ENCODE measurements at places on chromosomes 1 and 21.

GRCh38 chr1:49307457-49307856 lies 530.8 kb upstream of the BEND5 start:
- no peak for DNase-seq

- DNase-seq, result no peak
These were observed 10.0 kb downstream of the YBEY start for GRCh38 chr21:46295996-46296752.

DNA sequence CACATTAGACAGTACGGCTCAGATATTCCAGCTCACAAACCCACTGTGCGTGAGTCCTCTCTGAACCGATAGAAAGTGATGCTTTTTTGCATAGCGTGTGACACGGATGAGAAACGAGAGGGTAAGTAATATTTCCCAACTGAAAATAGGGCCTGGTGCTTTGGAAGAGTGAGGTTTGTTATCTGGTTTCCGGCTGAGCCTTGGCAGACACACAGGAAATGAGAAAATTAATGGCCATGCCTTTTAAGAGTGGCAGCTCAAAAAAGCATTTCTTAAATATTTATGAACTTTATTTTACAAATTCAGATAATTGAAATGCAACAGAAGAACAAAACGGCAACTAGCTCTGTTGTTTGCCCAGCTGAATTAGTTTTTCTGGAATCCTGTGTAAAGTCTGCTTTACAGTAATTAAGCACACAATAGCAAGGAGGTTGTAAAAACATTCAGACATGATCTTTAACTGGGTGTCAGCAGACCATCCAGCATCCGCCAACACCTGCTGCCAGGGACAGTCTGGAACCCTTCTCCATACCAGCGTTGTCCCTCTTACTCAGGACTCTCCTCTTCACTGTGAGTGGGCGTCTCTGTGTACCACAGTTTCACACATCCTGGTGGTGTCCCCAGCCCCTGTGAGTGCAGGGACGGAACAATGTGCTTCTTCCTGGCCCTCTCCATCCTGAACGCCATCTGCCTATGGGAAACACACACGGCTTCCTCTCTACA lies 155.4 kb downstream of the PGBD5 start:
- no peak for DNase-seq

- no peak for DNase-seq
These were observed 387.8 kb upstream of the LYPLAL1 start for GRCh38 chr1:218785928-218786327.

Data from osteocyte (in vitro differentiated cells).